ENCODE measurements at places on chromosomes 1 and 21. TPM values are rescaled to one million over a fixed set of nuclear protein-coding genes. Genes with fewer than 3 reads are reported as not detected.

The FHAD1 gene
- 0.66 TPM for total RNA-seq

The GOLT1A gene
- 0.47 TPM for total RNA-seq

The HSD3B2 gene
- 0.42 TPM for total RNA-seq

The LY9 gene
- total RNA-seq, result 25.3 TPM

The FNDC5 gene
- 3.5 TPM for total RNA-seq

The MYOG gene
- 7.8 TPM for total RNA-seq

The FRRS1 gene
- 8.7 TPM for total RNA-seq

The CNIH3 gene
- total RNA-seq, result 2.3 TPM

DNA sequence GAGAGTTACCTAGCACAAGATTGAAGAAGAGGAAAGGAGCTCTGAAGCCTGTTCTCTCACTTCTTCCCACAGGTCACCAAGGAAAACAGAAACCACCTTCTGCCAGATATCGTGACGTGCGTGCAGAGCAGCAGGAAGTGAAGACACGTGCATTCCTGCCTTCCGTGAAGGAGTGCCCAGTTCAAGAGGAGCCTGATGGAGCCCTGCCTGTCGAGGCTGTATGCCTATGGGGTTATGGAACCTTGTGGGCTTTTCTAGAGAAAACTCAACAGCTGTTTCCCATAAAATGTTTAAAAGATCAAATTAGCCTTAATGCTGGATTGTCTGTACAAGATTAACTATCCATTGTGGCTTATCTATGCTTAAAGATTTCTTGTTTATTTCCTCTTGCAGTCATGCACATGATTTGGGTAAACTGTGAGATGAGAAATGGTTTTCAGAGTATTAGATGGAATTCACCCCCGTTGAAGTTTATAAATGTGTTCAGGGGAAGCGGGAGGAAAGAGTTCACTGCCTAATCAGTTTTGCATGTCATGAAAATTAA lies 27.8 kb downstream of the NTPCR start:
- DNase-seq, result no peak

DNA sequence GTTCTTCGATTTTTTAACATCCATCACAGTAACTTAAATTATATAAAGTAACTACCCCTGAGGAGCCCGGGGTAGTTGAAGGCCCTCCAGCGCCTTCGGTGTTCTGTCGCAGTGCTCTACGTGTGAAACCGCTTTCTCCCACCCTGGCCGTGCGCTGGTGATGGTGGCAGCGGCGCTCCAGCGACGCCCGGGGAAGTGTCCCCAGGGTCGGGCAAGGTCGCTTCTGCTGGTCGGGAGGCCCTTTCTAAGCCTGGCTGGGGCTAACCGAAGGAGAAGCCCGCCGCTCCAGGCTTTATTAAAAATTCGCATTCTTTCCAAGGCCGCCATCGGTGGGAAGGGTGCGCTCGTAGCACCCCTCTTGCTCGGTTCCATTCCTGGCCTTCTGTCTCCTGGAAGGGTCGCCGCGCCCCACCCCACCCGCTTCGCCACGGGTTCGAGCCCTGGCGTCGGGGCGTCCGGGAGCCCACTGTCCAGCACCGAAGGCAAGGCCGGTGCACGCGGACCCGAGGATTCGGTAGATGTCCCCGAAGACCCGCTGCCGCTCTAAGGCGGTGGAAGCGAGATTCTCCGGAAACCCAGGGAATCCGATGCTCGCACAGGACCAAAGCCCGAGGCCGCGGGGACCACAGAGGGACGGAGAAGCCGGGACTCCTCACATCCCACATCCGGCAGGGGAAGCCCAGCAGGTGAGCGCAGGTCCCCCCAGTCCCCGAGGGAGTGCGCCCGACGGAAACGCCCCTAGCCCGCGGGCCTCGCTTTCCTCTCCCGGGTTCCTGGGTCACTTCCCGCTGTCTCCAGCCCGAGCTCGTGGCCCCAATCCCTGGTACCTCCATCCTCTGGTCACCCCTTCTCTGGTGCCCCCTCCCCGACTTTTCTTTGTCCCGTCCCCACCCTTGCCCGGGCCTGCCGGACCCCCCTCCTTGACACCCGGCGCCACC lies 685 bp upstream of the RIPPLY3 start:
- DNase-seq, result no peak

- DNase-seq, result no peak
Observed at GRCh38 chr1:53656747-53657530, 82.0 kb downstream of the GLIS1 start.

GRCh38 chr1:241614144-241614543 lies 26.0 kb downstream of the CHML start:
- DNase-seq, result no peak

- no peak for DNase-seq
Observed at GRCh38 chr1:104309673-104310072, 560.0 kb downstream of the AMY1C start.

- no peak for DNase-seq
Observed at GRCh38 chr1:42266253-42267135, 68.5 kb downstream of the FOXJ3 start.

DNA sequence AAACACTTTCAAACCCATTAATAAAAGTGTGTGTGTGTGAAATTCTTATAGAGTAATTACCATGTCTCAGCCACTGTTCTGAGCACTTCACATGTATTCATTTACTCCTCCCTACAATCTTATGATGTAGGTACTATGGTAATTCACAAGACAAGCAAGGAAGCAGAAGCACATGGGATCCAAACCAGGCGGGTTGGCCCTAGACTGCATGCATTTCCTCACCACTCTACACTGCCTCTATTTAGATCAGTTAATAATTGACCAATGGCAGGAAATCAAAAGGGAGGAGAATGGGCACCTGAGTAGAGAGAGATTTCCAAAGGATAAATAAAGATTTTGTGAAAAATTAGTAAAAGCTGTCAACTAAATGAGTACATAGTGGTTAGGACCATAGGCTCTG lies 15.7 kb downstream of the MAP3K21 start:
- no peak for DNase-seq

- no peak for DNase-seq
Observed at GRCh38 chr1:22828484-22829308, 118.1 kb downstream of the EPHB2 start.

GRCh38 chr21:33199100-33199464 lies 30.7 kb upstream of the IFNAR2 start:
- DNase-seq, result no peak

DNA sequence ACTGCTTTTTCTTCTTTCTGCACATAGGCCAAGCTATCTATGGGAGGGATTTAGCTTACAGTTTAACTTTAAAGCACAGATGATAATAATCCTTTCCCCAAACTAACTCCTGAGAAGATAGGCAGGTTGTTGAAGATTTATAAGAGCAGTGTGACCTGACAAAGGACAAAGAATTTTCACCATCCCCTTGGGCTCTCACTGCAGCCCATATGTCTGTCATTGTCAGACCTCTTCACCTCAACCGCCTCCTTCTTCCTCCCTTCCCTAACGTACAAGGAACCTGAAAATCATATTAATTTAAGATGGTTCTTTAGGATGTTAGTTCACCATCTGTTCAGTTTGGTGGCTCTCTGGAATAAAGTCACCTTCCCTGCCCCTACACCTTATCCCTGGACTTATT lies 5.0 kb downstream of the RNU1-2 start:
- DNase-seq, result no peak

DNA sequence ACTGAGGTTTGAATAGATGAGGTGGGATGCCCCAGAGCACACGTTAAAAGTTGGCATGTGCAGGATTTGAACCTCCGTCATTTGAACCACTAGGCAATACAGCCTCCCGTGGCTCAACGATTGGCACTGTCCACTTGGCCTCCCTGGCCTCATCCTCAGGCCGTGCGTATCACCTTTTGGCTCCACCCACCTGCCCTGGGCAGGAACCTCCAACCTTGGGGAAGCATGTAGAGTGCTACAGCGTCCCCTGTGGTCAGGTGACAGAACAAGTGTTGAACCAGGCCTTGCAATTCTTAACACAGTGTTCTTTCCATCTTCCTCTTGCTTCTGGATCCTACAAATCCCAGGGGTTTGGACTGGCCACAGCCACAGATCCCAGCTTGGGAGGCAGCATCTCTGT lies 112.6 kb downstream of the PAX7 start:
- no peak for DNase-seq

DNA sequence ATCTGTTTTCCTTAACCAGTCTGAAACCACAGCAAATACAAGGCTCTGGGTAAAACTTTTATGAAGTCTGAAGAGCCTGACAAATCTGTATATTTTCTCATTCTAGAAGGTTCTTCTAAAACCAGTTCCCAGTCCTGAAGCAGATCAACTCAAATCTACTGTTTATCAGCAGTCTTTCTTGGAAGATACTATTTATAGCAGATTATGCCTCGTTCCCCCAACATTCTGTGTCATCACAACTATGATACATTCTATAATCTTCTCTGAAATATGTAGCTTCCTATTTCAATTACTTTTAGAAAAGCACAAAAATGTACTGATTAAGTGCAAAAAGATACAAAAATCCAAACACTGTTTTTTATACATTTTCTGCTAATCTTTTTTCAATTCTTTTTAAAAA lies 67.5 kb downstream of the NIBAN1 start:
- DNase-seq, result no peak

- DNase-seq, result no peak
Observed at GRCh38 chr1:26094076-26094669, 17.5 kb upstream of the PDIK1L start.

DNA sequence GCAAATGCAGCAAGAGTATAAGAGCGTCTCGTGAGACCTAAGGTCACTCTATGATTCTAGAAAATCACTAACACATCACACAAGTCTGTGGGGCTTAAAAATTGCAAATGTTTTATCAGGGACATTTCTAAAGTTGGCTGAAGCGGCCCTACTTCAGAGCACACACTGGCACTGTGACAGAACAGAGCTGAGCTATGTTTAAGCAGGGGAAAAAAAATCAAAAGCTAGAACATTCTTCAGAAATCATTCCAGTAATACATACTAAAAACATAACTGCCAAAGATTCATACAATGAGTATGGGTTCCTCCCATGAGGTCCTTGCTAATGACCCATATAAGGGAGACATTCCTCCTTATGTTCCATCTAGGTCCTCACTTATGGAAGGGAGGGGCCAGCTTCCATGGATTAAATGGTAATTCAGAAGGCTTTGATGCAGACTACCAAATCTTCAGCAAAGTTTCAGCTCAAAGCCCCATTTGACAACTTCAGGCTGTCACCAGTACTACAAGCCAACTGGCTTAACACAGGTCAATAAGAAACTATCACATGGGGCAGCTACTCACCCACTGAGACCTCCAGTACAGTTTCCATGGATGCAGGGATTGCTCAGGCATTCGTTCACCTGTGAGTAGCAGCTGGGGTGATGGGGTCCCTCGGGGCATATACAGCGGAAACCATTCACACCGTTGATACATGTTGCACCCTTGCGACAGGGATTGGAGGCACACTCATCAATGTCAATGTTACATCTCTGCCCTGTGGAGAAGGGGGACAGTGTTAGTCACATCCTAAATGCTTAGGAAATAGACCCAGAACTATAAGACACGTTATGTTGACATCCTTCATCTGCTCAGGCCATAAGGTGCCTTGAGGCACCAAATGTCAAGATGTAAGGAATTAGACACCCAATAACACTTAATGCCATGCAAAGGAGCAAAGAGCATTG lies 58.4 kb upstream of the ADAM30 start:
- DNase-seq, result no peak

GRCh38 chr1:228016181-228016510 lies 9.3 kb downstream of the WNT3A start:
- no peak for DNase-seq

DNA sequence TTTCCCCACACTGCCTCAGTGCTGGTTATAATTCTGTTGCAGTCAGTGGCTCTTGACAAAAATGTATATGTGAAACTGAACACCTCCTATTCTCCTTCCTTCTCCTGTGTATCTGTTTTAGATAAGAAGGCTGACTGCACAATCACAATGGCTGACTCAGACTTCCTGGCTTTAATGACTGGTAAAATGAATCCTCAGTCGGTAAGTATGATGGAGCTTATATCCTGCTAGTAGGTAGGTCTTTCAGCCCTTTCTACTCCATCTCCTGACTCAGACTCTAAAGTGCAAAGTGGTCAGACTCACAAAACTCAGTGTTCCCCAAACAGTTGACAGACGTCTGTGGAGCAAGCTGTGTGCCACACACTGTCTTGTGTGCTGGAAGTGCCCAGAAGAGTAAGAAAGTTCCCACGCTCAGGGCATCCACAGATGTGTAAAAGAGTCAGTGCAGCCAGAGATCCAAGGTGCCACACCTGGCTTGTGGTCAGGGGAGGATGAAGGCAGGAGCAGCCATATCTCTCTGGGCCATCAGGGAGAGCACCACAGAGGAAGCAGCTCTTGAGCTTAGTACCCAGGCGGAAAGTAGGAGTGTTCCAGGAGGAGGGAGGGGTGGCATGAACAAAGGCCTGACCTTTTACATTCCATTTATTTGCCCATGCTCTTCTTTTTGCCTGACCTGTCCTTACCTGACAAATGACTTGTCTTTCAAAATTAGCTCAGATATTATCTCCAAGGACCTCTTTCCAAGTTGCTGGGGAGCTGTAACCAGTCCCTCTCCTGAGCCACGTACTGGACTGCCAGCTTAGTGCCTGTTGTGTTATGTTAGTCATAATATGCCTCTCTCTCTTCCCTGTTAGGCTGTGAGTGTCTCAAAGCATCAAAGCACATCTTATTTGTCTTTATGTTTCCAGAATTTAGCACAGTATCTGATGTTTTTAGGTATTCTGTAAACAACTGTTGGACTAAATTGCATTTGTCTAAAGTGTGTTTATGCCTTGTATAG lies 14.0 kb upstream of the PODN start:
- peak; percentile 30 for DNase-seq

DNA sequence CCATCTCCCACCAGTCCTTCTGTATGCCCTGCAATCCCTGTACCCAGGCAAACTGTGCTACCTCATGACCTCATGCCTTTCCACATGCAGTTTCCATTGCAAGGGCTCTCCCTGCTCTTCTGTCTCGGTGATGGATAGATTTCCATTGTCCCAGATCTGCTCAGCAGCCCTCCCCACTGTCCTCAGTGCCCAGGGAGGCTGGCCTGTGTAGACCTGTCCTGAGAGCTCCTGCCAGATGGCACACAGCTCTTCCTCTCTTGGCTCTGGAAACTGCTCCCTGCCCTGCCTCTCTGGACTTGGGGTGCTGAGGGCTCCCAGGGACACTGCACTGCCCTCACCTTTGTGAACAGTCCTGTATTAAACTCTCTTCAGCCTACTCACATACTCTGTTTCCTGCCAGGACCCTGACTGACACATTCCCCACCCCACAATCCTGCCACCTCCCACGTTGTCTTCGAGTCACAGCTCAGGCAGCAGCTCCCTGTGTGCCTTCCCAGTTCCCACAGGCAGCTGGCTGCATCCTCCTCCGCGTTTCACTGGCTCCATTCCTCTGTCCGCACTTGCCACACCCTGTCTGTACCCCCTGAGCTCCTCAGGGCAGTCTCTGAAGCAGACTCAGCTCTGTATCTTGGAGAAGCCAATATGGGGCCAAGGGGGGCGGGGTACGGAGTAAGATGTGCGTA lies 57.0 kb downstream of the SPATA46 start:
- DNase-seq, result no peak

- no peak for DNase-seq
Observed at GRCh38 chr1:195663549-195664280, 944.5 kb downstream of the KCNT2 start.

All from thymus (tissue), 14 donors.